Inflammatory macrophage treated with lipopolysaccharide for 1 hour (primary cell): ENCODE measurements at places on chromosomes 5 and 9.

- DNase-seq = no peak
Observed at GRCh38 chr9:34457266-34458012, 931 bp downstream of the FAM219A start.

DNA sequence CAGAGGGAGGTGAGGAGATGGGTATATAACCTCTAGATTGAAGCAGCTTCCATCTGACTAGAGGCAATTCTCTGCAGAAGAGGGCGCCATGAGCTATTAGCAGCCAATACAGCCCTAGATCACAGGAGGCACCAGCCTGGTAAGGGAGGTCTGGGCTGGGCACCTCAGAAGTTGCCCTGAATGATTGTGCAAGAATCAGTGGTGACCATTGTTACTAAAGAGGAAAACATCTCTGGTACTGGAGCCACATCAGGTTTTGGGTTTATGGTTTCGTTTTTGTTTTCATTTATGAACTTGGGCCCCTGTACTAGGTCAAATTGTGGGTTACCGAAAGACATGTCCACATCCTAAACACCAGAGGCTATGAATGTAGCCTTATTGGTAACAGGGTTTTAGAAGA, 342.0 kb downstream of the MLLT3 start:
- DNase-seq = no peak

DNA sequence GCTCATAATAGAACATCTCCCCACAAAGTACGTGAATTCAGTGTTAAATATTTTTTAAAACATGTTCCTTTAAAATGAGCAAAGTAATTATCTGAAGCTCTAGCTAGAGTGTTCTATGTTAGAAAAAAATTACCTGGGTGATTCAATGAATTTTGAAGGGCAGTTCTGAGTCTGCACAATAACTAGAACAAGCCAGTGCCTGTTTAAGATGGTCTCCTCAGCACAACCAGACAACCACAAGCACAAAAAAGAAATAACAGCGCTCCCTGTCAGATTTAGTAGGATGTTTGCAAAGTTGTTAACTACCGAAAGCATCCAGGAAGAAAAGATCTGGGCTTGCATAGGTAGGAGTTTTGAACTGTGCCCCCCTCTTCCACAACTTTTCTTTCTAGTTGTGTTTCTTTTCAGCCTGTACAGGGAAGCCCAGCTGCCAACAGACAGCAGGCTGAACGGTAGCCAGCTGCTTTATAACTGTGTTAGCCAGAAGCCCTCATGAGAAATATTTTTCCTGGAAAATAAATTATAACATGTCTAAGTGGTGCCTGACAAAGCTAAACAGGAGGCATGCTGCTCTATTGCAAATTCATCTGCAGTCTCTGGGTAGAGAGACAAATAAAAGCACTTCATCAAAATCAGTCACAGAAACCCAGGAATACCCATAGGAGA, 1026.9 kb downstream of the MAT2B start:
- DNase-seq = no peak

- DNase-seq = no peak
Observed at GRCh38 chr5:67089200-67089725, 107.3 kb downstream of the CD180 start.

- no peak for DNase-seq
Observed at GRCh38 chr5:126107381-126107780, 315.8 kb upstream of the GRAMD2B start.

- no peak for DNase-seq
Observed at GRCh38 chr5:122680623-122681350, 94.1 kb upstream of the SNX2 start.

GRCh38 chr5:36457511-36458270, 148.7 kb upstream of the SLC1A3 start:
- no peak for DNase-seq

GRCh38 chr5:138685193-138685745, 68.0 kb upstream of the CTNNA1 start:
- peak; percentile 28 for DNase-seq

- DNase-seq = no peak
Observed at GRCh38 chr5:107594253-107595045, 76.3 kb downstream of the EFNA5 start.

- DNase-seq = no peak
Observed at GRCh38 chr9:116942593-116943061, 255.5 kb downstream of the TRIM32 start.

- no peak for DNase-seq
Observed at GRCh38 chr5:150251504-150251903, 38.1 kb downstream of the CAMK2A start.

DNA sequence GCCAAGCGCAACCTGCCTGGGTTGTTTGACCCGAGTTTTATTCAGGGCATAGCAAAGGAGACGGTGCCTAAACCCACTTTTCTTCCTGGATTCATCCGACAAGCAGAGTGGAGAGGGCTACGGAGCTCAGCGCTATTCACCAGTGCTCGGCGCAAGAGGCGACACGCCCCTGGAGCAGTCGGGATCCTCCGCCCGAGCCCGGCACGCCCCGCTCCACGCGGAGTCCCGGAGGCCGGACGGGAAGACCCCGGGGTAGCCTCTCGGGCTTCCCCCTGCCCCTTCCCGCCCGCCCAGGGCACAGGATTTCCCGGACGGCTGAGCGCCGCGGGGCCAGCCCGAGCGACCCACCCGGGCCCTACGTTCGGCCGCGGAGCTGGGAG, 427 bp downstream of the SERINC5 start:
- DNase-seq = peak; percentile 59

DNA sequence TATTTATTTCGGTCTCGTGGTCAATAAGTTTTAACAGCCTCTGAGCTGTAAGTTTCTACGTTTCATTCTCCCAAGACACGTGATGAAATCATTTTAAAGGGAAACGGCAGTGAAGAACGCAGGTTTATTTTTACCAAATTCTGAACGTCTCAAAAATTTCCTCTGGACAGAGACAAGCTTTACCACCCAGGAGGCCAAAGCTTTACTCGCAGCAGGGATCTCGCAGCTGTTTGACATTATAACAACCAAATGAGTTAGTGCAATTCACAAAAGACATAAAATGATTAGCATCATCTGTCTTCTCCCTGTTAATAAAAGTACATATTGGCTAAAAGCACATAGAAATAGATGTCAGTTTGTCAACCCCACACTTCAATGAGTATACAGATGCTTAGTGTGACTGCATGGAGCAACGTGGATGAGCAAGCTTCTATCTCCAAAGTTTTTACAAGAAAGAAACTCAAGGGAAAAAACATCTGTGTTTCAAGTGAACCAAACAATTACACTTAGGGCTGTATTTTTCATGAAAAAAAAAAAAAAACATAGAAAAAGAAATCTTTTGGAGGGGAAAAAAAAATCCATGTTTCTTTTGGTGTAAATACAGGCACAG, 2.5 kb downstream of the SEMA5A start:
- DNase-seq = no peak
